Stimulated activated CD4-positive, alpha-beta T cell treated with anti-CD3 and anti-CD28 coated beads, Interleukin-4, amount 100 ng/mL, for 1 hour (primary cell): ENCODE measurements at places on chromosomes 11 and 22.
A peak's percentile ranks its signal among the peaks of the same experiment; 100 is the strongest.

DNA sequence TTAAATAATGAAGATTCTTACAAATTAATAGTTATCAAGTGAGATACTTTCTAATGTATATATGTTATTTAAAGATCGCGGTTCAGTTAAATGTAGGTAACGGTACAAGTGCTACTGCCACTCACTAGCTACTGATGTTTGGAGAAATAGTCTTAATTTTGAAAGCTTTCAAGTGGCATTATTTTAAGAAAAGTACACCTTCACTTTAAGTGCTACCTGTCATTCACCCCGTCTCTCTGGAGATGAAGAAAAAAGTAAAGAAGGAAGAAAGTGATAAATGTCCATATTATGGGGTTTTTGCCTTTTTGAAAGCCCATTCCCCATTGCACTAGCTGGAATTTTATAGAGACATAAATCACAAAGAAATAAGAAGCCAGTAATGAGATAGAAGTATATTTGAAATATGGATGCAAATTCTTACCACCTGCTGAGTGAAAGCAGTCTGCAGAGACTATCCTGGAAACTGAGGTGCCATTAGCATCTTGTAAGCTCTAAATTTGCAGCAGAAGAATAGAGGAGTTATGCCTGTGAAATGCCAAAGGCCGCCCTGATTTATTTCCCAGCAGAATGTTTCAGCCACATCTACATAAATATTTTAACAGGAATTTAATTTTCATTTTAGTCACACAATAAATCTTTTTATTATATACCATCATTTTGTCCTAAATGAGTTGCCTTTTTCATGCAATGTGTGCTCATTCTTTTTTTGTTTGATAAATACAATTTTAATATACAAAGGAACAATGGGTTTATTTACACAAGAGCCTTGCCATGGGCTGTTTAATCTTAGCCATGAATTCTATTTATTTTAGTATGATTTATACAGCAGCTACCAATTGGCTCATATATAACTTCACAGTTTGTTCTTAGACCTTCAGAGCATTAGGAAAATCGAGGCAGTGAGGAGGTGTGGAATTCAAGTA, 489.9 kb upstream of the RAG2 start:
- DNase-seq: no peak

DNA sequence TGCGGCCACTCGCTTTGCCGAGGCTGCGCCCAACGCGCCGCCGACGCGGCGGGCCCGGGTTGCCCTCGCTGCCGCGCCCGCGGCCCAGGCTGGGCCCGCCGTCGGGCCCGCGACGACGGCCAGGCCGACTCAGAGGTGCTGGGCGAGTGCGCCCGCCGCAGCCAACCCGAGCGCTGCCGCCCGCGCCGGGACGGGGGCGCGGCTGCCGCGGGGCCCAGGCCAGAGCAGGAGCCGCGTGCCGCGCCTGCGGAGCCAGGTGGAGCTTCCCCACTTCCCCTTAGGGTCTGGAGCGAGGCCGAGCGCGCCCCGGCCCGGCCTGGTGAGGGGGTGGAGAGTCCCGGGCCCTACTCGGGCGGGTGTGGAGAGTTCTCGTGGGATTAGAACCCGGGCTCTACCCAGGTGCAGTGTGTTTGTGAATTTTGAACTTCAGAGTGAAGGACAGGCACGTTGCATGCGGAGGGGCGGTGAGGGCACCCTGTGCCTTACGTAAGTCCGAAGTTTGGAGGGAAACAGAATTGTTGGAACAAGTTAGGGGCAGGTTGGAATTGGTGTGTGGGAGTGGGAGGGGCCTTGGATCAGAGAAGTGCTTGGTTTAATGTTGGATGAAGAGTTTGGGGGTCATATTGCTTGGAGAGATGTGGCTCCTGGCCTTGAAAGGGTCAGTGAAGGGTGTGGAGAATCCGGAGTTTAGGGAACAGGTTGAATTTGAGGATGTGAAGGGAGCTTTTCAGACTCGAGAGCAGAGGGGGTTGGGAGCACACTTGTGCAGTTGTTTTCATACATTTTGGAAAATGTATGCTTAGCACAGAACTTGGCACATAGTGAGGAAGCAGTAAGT, 697 bp downstream of the RNF169 start:
- peak; percentile 55 for DNase-seq

- no peak for DNase-seq
Observed at GRCh38 chr22:22996511-22997261, 73.6 kb upstream of the GNAZ start.

DNA sequence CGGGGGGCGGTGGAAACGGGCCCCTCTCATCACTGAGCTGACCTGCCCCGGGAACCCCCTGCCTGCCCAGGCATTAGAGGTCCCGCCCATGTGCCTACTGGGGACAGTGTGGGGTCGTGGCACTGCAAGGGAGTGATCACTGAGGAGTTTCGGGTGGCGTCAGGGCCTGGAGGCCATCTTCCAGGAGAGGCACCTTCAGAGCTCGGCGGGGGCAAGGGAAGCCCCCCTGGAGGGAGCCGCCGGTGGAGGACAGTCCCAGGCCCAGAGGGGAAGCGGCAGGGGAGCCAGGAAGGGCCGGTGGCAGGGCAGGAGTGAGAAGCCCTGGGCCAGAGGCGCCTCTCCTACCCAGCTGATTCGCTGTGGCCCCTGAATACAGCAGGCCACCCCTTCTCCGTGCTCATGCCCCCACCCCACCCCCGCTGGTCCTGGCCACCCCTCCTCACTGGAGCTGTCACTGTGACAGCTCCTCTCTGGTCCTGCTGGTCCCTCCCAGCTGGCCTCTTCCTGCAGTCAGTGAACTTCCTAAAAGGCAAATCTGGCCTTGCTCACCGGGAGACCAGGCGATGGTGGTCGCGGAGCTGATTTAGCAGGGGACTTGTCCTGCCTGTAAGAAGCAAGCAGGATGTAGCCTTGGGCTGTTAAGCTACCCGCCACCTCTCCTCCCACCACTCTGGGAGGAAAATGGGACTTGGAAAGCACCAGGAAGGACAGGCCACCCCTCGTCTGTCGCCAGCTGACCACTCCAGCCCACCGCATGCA, 2.0 kb upstream of the MAPK11 start:
- no peak for DNase-seq

DNA sequence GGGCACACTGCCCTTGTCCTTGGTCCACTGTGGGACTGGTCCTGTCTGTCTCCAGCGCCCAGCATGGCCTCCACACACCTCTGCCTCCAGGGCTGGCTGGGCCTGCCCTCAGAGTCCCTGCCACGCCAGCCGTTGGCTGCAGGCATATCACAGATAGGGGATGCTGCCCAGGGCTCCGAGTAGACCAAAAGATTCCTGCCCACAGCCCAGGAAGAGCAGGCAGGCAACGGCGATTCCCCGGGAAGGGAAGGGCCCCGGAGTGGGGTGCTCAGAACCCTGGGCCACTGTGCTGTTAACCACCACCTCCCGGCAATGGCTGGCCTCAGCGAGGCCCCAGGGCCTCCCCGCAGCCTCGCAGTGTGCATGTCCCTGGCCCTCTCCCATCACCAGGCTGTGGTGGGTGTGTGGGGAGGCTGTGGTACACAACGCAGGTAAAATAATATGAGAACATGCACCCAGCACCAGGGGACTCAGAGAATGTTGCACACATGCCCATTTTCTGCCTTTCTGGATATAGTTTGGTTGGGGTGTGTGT, 2.2 kb downstream of the IFITM5 start:
- no peak for DNase-seq

DNA sequence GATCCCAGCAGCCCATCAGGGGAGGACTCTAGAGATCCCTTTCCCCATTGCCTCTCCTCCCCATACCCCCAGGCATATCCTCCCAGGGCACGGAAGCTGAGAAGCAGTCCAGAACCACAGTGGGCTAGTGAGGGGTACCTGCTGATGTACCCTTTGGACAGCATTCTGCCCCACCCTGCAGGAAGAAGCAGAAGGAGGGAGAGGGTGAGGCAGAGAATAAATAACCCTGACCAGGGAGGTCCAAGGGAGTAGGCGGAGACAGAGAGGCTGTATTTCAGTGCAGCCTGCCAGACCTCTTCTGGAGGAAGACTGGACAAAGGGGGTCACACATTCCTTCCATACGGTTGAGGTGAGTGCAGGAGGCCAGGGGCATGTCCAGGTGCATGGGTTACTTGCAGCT, at the start of gene OR51E1:
TSS of gene OR51E1 (plus strand) at position 301 of the 400 bp plus-strand sequence. CDS start 8,545 bp downstream, outside the sequence.
- DNase-seq: no peak

- no peak for DNase-seq
Observed at GRCh38 chr22:21736948-21737347, 1.4 kb upstream of the YPEL1 start.

GRCh38 chr11:36500315-36500721, 9.8 kb downstream of the TRAF6 start:
- no peak for DNase-seq
